Inflammatory macrophage (primary cell): ENCODE measurements at places on chromosomes 3 and 15.

- DNase-seq = no peak
Measured at GRCh38 chr3:123281929-123282328, 80.2 kb downstream of the SEC22A start.

GRCh38 chr3:63295806-63296205 is 17.7 kb downstream of the SYNPR start:
- no peak for DNase-seq

DNA sequence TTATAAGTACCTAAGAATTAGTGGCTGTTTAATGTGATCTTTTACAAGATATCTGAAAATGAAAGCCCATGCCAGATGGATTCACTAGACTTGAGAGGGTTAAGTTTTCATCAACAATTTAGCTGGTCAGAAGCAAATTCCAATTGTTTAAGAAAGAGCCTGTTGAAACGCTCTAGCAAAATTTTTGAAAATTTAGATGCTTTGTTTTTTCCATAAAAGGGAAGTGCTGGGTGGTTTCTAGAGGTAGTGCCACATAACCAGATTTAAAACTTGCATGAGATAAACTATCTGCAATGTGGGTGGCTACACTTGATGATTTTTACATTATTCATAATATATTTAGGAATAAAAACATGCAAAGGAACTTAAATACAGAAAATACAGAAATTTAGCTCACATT is 48.5 kb upstream of the SKIL start:
- no peak for DNase-seq

DNA sequence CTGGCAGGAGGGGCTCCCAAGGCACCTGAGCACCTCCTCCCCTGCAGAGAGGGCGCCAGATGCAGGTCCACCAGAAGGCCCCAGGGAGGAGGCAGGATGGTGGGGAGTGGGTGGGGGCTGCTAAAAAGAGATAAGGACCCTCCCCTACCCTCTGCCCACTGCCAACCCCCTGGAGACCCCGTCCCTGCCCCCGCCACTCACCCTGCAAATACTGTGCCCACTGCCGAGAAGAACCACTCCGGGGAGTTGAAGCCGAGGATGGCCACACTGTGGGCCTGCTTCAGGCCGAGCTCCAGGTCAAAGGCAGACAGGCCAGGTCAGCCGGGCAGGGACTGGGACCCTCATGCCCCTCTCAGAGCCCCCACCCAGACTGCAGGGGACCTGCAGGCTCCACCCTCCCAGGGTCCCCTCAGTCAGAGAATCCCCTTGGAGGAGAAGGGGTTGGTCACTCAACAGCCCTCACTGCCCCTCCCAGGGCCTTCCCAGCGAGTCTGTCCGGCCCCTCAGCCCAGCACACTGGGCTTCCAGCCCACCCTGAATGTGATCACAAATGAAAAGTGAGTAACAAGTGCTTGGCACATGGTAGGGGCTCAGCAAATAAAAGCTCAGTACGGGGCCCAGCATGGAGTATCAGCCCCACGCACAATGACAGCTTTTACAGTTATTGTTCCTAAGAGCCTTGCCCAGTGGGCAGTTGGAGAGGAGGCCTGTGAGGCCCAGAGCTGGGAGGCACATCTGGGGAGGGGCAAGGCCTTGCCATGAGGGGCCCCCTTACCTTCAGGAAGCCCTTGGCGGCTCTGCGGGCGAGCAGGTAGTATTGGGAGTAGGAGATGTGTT is 40.4 kb downstream of the ACSBG1 start:
- no peak for DNase-seq

GRCh38 chr3:48739617-48739954 is 22.6 kb upstream of the IP6K2 start:
- DNase-seq = no peak

DNA sequence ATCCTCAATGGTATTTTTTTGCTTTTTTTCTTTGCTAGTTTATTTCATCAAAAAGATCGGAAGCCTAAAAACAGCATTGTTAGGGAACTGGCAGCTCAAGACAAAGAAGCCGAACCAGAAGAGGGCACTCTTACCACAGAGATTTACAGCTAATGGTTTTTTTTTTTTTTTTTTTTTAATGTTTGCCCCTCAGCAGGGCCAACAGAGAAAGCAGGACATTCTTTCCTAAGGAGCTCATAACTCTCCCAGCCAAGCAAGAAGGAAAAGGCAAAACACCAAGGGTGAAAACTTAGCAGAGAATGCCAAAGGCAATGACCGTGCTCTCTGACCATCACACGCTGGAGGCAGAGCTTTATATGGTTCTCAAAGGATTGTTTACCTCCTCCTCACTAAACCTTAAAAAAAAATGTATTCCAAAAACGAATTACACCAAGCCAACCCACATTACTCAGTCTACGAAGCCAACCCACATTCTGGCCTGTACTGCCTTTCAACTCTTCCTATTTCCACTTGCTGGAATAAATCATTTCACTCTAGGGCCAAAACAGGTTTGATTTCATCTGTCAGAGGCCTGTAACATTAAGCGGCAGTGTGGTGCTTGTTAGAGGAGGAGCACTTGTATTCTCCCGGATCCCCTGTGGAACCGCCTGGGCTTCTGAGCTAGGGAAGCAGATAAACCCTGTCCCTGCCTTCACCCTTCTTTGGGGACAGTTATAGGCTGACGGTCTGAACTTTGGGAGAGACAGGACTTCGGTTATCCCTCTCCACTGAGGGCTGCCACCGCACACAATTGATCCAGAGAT is 35.6 kb upstream of the GYG1 start:
- DNase-seq = peak; percentile 58

- no peak for DNase-seq
Measured at GRCh38 chr3:116963802-116964201, 254.2 kb downstream of the TUSC7 start.

DNA sequence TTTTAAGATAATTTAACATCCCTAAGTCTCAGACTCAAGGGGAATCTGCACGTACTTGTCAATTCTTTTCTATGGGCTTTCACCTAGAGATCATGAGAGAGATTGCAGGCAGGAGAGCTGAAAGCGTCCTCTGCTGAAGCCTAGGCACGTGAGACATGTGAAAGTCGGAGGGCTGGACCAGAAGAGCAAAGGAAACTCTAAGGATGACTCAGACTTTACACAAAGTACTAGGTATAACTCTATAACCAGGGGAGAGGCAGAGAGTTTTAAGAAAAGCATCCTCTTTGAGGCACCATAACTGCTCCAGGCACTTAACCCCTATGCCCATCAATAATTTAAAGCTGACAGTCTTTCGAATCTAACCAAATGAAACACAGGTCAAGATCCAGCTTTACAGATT is 436.6 kb downstream of the VGLL3 start:
- no peak for DNase-seq

- DNase-seq = peak; percentile 51
Measured at GRCh38 chr15:40845036-40845435, 1.2 kb downstream of the SPINT1 start.

DNA sequence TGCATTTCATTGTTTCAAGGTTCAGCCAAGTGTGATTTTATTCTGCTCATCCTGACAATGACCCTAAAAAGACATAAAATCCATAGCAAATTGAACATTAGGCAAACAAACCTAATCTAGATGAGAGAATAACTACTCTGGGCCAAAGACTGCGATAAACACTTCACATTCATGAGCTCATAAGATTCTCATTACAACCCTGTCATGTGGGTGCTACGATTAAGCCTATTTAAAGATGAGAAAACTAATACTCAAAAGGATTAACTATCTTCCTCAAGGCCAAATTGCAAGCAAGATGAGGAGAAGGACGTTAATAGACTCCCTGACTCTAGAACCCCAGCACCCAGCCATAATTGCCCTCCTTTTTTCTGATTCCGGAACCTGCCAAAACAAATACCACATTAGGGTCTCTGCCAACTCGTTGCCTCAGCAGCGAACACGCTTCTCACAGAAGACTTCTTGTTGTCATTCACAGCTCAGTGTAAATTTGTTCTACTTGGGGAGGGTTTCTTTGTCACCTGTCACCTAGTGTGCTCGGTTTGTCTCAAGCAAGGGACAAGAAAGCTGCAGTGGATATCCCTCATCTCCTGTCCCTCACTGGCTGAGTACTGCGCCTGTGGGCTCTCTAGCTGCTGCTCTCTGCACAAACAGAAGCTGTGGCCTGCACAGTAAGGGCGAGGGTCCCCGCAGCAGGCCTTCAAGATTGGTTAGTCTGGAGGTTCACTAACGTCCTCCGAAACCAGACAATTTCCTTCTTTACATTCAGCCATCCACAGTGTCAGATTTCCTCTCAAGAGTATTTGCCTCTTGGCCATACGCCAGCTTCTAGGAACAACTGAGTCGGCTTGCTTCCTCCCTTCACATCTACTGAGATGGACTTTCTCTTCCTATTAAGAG is 200.0 kb upstream of the UBE2E2 start:
- no peak for DNase-seq

GRCh38 chr15:83356501-83357399 is 72.3 kb upstream of the BNC1 start:
- DNase-seq = no peak

- DNase-seq = no peak
Measured at GRCh38 chr3:49316696-49317457, 23.0 kb downstream of the USP4 start.

DNA sequence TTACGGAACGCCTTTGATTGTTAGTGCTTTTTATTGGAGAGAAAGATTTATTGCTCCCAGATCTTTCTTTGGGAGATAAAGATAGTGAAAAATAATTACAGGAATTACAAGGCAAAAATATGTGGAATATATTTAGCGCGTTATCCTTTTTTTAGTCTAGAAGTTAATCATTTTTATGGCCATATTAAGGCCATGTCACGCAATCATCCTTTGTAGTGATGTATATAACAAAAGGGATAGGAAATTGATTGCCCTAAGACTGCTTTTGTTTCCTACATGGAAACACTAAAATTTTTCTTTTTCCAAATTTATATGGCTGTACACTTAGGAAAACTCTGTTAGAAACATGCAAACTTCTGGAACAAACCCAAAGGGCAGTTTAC is 1.5 kb downstream of the TRPC1 start:
- DNase-seq = no peak
